ENCODE measurements at places on chromosomes 7 and 10.

DNA sequence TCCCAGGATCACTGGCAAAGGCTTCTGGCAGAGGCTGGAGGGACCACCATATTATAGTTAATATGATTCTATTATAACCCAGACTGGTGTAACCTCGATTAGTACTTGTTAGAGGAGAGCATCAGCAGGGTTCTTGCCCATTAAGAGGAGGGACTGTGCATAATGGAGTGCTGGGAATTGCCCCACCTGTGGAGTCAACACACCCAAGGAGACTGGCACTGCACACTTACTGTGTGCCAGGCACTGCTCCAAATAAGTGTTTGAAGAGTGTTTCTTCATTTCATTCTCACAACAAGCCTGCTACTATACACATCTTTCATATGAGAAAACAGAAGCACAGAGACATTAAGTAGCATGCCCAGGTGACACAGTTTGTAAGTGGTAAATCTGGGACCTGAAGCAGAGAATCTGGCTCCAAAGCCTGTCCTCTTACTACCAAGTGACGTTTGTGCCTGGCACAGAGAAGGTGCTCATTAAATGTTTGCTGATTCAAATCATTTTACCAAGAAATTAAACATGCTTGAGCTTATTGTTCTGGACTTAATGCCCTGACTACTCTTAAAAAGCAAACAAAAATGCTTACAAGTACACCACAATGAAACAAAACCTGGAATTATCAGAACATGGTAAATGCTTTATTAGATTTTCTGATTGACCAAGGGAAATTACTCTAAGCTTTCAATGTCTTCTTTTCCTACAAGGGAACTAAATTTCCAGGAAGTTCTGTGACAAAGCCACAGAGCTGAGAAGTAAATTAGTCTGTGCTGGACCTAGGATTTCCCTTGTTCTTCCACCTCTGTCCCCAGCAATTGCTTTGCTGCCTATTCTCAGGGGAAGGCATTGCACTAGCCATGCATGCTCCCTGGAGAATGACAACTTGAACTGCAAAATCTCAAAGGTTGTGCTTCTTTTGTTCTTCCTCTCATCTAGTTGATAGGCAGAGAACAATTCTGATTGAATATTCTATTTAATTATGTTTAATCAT, 809 bp downstream of the SLC13A1 start:
- DNase-seq: no peak

GRCh38 chr7:101804088-101804963, 13.1 kb upstream of the CUX1 start:
- peak; percentile 43 for DNase-seq

DNA sequence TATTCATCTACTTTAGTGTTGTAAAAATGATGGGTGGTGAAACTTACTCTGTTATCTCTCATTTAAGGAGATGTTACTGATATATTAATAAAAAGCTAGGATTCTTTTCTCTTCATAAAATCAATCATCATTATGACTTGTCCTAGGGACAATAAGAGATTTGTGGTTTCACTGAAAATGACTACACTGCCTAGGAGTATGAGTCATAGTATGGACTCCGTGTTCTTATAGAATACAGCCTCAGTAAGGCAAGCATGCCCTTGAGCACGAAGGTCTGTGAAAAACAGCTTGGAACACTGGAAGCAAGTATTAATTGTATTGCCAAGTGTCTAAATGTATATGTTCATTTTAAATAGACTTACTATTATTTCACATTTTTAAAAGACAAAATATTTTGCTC, 749.2 kb upstream of the PCDH15 start:
- DNase-seq: no peak

DNA sequence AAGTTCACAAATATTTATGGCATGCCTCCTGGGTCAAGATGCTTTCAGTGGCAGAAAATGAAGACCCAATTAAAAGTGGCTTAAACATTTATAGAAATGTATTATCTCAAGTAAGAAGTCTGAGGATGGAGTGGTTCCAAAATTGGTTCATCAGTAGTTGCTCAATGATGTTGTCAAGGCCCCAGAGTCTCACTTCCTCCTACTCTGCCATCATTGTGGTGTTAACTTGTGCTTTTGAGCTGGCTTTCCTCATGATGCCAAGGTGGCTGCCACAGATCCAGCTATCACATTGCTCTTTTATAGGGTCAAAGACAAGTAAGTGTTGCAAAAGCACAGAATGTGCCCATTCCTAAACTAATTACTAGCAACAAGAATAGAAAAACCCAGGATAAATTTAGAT, 404.6 kb upstream of the NRP1 start:
- peak; percentile 15 for DNase-seq

- no peak for DNase-seq
Measured at GRCh38 chr10:86255405-86256251, 111.0 kb downstream of the GRID1 start.

- no peak for DNase-seq
Measured at GRCh38 chr7:24191362-24191761, 92.6 kb upstream of the NPY start.

- peak; percentile 37 for DNase-seq
Measured at GRCh38 chr10:113666682-113667252, 2.9 kb upstream of the NRAP start.

- no peak for DNase-seq
Measured at GRCh38 chr7:156603011-156603410, 37.6 kb upstream of the RNF32 start.
